ENCODE measurements at places on chromosomes 2 and 18. TPM values are rescaled to one million over a fixed set of nuclear protein-coding genes. Genes with fewer than 3 reads are reported as not detected.

Gene PRSS56
- not detected for total RNA-seq

Gene LYG2
- not detected for total RNA-seq

Gene CTNNA2
- total RNA-seq = not detected

Gene POMC
- total RNA-seq = not detected

Gene OSBPL1A
- 22.4 TPM for total RNA-seq

Data from hair follicular keratinocyte (primary cell).